ENCODE measurements at places on chromosomes 2 and 18.
A peak's percentile ranks its signal among the peaks of the same experiment; 100 is the strongest.

DNA sequence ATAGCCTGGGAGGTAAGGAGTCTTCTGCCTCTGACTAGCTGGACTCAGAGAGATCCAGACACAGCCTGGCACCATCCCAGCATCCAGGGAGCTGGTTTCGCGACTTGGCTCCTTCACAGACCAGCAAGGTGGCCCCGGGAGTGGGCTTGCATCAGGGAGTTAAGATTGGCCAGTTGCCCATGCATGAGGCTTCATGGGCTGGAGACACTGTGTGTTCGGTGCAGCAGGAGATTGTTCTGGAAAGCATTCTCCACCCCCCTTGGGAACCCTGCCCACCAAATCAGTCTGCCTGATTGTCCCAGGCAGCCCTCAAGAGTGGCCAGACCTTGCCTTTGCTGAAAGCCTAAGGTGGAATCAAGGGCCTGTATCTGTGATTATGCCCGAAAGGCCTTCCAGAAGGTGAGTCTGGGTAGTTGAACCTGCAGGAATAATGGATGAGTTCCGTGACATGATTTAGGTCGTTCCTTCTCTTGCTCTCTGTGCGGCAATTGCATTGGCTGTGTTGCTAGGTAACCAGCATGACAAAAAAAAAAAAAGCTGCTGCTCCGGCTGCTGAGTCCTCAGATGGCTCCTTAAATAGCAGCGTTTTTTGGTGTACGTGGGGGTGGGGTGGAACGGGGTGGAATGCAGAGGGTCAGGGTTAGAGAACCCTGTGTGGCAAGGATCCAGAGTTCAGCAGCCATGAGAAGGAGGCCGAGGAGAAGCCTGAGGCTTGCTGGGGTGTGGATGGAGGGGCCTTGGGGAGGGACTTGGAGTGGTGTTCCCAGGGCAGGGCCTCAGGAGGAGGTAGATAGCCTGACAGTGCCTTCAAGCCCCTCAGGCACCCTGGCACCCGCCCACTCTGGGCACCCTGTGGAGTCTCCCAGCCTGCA lies 93.0 kb upstream of the MCFD2 start:
- no peak for DNase-seq

- DNase-seq, result no peak
Measured at GRCh38 chr2:85601771-85602475, 575 bp downstream of the TMEM150A start.

- DNase-seq, result no peak
Measured at GRCh38 chr18:35028536-35028935, 12.7 kb upstream of the MAPRE2 start.

GRCh38 chr2:29347774-29348461 lies 232.7 kb downstream of the CLIP4 start:
- no peak for DNase-seq

DNA sequence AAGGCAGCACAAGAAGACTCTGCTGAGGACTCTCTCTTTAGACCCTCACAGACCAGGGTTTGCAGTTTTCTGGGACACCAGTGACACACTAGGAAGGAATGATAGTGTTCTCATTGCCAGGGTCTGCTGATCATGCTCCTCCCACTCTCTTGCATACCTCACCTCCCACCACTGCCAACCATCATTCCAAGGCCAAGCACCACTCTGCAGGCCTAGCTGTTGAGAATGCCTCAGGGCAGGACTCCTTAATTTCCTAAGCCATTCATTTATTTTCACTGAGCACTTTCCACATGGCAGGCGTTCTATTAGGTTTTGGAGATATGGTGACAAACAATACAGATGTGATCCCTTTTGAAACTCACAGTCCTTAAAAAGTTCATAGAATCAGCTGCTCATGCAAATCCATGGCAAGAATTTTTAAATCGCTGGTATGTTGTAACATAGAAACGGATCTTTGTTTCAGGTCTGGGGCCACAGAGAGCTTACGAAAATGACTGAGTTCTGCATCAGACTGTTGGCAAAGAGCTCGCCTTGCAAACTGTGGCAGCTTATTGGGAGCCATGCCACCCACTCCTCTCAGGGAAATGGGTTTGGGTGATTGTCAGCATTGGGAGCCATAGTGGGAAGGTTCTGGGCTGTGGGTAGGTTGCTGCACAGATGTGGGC lies 78.5 kb downstream of the XDH start:
- DNase-seq, result no peak

DNA sequence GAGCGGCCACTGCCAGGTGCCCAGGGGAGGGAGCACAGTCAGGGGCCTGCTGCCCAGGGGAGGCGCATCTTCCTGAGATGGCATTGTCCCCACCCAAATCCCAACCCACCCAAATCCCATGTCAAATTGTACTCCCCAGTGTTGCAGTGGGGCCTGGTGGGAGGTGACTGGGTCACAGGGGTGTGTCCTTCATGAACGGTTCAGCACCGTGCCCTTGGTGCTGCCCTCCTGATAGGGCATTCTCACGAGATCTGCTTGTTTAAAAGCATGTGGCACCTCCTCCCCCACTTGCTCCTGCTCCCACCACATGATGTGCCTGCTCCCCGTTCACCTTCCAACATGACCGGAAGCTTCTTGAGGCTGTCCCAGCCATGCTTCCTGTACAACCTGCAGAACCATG lies 27.6 kb downstream of the ANKMY1 start:
- no peak for DNase-seq

DNA sequence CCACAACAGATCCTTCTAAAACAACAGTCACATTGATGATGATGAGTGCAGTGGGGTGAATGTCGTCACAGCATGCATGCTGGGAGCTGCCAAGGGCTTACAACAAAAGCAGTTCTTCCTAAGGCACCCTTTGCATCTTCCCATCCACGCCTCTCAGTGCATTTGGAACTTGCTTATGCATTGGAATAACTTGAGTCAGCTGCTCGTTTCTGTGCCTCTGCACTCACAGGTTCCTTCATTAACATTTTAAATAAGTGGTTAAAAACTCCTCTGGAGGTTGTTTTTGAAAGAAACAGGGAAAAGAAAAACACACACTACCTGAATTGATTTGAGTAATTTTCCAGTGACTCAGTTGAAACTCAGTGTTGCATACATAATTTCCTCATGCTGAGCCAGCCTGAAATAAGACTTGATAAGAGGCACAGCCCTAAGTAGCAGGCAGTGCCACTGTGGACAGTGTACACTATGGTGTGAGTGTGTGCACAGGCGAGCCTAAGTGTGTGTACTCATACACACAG lies 46.8 kb upstream of the TRIM43B start:
- DNase-seq, result no peak

- DNase-seq, result no peak
Measured at GRCh38 chr2:8853426-8853825, 16.0 kb upstream of the KIDINS220 start.

GRCh38 chr2:192438239-192438638 lies 243.5 kb upstream of the TMEFF2 start:
- no peak for DNase-seq

- DNase-seq, result no peak
Measured at GRCh38 chr2:110667071-110667470, 10.8 kb downstream of the BUB1 start.

- no peak for DNase-seq
Measured at GRCh38 chr2:154697418-154698252, 860 bp upstream of the KCNJ3 start.

GRCh38 chr2:100818003-100818605 lies 1.8 kb upstream of the NPAS2 start:
- DNase-seq, result no peak

- no peak for DNase-seq
Measured at GRCh38 chr2:6835467-6835866, 30.2 kb downstream of the CMPK2 start.

DNA sequence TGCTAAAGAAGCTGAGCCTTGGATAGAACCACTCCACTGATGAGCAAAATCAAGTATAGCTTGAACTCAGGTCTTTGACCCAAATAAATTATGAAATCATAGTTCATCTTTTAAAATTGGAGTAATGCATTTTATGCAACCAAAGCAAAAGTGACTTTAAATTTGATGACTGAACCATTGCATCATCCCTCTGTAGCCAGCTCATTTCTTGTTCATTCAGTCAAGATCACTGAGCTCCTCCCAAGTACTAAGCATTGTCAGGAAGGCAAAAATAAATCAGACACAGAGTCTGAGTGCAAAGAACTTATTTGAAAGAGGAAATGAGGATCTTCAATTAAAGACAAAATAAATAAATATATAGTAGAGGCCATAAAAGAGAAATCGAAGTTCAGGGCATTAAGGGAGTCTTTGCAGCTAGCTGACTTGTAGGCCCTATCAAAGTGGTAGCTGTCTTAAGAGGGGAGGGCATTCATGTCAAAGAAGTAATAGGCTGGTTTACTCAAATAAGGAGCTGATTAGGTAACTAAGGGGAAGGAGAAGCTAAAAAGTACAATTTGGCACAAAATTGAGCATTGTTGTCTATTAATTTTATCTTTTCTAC lies 411.8 kb downstream of the MTX2 start:
- no peak for DNase-seq

GRCh38 chr2:212970132-212970531 lies 181.3 kb downstream of the IKZF2 start:
- no peak for DNase-seq

- no peak for DNase-seq
Measured at GRCh38 chr2:26727641-26728561, 35.4 kb downstream of the KCNK3 start.

DNA sequence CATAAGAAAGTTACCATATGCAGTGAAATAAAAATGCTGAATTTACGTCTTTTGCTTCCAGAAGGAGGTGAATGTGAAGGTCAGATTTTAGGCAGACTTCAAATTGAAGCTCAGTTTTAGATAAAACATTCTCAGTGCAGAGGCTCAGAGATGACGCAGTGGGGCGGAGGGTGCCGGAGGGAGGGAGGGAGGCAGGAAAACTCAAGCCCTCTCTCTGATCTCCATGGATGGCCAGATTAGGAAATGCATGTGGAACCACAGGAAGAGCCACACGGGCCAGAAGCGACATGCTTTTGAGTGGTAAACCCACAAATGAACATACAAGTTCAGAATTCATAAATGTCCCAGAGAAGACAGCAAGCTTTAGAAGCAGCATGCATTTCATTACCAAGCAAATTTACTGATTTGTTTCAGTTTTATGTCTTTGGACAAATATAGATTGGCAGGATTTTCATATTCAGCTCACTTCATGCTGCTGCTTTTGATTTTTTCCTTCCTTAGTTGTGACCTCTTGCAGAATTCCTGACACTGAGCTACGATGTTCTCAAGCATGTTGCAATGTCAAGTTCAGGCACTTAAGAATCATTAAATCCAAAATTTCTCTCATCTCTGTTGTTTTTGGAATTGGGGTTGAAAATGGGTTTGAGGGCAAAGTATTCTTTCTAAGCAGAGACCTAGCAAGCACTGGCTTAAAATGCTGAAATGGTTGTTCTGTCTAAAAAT lies 29.7 kb upstream of the APCDD1 start:
- no peak for DNase-seq

DNA sequence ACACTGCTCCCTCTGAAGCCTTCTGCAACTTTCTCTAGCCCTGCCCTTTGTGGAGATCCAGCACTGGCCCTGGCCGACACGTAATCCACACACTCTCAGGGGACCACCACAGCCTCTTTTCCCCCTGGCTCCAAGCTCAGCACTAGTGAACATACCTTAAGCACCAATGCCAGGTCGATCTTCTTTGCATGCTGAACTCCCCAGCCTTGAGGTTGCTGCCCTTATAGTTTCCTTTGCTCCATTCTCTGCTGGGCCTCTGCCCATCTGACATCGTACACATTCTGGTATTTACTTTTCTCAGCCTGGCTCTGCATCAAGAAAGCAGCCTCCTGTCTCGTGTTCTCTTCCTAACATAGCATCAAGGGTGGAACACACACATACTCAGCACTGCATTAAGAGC lies 361.5 kb downstream of the LPIN1 start:
- DNase-seq, result no peak

- DNase-seq, result no peak
Measured at GRCh38 chr2:231034291-231034882, 2.9 kb upstream of the C2orf72 start.

- no peak for DNase-seq
Measured at GRCh38 chr2:230358305-230358704, 31.3 kb downstream of the SP140L start.

- peak; percentile 45 for DNase-seq
Measured at GRCh38 chr2:174682578-174683391, 81.5 kb downstream of the CHRNA1 start.

GRCh38 chr2:133432778-133433177 lies 135.5 kb downstream of the NCKAP5 start:
- DNase-seq, result no peak

GRCh38 chr2:20549691-20550348 lies 101.1 kb downstream of the HS1BP3 start:
- no peak for DNase-seq

- no peak for DNase-seq
Measured at GRCh38 chr2:226583715-226584114, 215.9 kb downstream of the IRS1 start.

DNA sequence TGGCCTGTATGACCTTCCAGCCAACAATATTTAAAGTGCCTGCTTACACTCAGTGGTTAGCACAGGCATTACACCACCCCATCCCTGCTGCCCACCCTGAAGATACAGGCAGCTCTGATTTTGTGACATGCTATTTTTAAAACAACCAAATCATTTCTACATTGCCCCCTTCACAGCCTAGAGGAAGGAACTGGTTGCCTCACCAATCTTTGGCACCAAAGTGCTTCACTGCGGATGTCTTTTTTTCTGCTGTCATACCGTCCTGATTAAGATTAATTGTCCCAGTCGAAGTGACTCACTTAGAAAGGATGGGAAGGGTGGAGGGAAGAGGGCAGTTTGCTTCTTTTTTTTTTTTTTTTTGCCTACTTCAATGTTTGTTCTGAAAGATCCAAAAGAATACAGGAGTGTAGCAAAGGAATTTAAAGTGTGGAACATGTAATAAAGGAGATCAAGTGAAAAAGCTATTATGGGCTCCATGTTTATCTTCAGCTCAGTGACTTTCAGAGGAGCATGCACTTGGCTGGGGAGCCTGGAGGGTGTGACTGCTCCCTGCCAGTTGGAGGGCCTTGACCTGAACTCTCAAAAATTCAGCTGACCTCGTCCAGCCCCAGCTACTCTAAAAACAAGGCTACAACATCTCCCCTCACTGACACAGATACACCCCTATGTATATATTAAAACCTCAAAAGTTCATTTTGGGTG lies 501.1 kb upstream of the TNP1 start:
- no peak for DNase-seq

GRCh38 chr18:57744211-57744694 lies 58.9 kb downstream of the ATP8B1 start:
- no peak for DNase-seq

DNA sequence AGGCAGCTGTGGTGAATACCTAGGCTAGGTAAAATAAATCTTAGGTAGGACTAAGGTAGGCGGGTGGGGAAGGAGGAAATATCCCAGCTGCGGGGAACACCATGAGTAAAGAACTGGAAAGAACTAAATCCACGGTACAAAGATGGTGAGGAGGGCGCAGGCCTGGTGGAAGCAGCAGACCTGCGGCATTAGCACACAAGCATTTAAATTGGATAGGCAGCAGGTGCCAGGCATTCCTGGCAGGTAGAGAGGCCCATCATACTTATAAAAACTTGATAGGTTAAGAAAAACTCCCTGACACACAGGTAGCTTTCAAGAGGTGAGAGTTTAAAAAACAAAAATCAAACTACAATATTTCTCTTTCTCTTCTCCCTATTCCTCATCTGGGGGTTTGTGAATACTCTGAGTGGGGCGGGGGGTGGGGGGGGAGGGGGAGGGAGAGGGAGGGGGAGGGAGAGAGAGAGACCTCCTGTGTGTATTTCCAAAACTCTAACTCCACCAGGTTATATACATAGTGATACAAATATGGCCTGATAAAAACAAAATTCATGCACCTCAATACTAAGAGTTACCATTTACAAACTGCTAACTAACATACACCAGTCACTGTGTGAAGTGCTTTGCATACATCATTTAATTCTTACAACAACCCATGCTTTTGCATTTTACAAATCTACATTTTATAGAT lies 13.5 kb downstream of the AAK1 start:
- no peak for DNase-seq

- DNase-seq, result no peak
Measured at GRCh38 chr2:231244382-231245248, 46.2 kb downstream of the ARMC9 start.

All from stimulated activated CD4-positive, alpha-beta T cell treated with anti-CD3 and anti-CD28 coated beads, Interleukin-1b, Interleukin-23, amount 100 ng/mL, for 4 hours (primary cell).